ENCODE measurements at places on chromosomes 6 and 20.

DNA sequence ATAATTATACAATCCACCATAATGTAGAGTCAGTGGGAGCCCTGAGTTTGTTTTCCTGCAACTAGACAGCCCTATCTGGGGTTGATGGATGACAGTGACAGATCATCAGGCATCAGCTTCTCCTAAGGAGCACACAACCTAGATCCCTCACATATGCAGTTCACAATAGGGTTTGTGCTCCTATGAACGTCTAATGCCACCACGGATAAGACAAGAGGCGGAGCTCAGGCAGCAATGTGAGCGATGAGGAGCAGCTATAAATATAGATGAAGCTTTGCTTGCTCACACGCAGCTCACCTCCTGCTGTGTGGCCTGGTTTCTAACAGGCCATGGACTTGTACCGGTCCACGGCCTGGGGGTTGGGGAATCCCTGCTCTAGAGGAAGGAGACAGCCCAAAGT, 25.9 kb downstream of the EDEM2 start:
- no peak for DNase-seq

- DNase-seq, result no peak
Observed at GRCh38 chr20:62518911-62519310, 43.1 kb upstream of the GATA5 start.

DNA sequence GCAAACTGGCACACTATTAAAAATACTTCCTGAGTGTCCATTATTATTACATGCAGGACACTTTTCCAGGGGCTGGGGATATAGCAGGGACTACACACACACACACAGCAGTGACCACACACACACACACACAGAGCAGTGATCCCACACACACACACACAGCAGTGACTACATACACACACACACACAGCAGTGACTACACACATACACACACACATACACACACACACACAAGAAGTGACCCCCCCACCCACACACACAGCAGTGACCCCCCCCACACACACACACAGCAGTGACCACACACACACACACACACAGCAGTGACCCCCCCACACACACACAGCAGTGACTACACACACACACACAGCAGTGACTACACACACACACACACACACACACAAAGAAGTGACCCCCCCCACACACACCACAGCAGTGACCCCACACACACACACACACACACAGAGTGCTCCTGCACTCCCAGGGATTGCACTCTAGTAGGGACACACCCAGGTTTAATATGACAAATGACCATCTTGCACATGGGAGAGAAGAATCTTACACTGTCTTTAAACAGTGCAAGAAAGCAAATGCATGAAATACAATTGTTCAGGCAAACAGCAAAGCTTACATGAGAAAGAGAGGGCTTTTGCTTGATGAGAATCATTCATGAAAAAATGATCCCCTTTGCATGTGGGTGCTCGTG, 115.5 kb downstream of the IRF4 start:
- DNase-seq, result no peak

- no peak for DNase-seq
Observed at GRCh38 chr6:77228279-77228678, 235.0 kb downstream of the HTR1B start.

DNA sequence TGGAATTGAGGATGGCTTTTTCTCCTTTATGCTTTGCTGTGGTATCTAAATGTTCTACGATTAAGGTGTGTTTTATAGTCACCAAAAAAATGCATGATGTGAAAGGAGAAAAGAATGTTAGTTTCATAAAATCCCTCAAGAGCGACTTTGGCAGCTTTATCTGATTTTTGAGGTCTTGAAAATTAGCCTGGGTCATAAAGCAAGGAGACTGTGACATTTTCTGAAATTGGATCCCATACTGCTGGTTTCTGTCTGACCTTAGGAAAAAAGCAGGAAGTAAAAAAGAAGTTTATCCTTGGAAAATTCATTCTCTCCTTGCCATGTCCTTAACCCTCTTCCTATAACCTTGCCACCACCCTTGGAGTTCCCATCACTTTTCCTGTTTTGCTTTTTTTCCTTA, 525.3 kb downstream of the CD83 start:
- no peak for DNase-seq

GRCh38 chr20:20362774-20363433, 5.0 kb upstream of the INSM1 start:
- DNase-seq, result no peak

DNA sequence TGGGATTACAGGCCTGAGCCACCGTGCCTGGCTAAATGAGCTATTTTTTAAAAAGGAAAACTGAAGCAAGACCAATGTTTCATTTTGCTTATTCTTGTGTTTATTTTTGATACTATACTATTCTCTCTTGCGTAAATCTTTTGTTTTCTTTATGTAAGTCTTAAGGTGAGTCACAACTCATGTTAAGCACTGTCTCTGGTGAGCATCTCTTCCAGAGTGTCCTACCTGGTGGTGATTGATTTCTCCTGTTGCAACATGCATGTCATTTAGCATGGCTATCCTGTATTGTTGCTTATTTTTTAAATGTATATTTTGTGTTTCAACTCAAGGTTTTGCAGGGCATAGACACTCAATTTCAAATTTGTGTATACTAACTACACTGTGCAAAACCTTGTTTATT, 336.0 kb downstream of the RFPL4B start:
- DNase-seq, result no peak

DNA sequence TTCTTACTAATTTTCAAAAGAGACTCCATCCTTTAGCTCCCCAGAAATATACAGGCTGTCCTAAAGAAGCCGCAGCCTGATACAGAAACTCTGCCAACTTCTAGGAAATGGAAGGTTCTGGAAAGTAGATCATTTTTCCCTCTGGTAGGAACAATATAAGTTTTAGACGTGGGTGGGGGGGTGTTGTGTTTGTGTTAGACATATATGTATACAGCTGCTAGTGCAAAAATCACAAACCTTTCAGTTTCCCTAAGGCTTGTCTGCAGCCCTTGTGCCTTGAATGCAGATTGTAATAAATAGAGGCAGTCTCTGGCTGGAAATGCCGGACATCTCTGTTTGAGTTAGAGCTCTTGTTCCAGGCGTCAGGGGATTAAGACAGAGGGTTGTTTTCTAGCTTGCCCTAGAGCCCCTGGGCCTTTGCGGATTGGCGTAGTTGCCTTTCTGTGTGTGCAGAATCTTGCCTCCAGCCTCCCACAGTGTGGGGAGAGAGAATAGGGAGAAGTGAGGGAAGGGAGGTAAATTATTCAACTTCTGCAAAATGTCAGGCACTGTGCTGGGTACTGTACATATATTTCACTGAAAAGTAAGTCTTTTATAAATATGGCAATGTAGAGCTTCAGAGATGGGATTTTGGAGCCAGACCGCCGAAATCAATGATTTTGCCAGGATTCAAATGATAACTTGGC, 269.7 kb downstream of the PRL start:
- no peak for DNase-seq

DNA sequence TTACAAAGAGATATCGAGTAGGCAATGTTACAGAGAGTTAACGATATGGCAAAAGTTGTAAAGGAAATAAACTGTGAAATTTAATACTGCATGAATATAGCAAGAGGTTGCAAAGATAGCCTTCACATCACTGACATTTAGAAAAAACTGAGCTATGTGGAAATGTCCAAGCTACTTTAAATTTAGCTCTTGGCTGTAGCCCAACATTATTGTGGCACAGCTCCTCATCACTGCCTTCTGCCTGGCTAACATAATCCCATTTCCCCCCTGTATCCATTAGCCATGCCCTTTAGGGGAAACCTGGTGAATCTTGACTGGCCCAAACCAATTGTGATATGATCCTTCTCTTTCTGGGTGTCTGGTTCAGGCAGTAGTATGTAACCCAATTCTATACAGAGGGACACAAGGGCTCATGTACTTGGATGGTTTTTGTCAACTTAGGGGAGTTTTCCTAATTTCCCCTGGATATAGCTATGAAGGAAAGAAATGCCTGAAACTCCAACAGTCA, 115.4 kb downstream of the PFDN4 start:
- DNase-seq, result no peak

- DNase-seq, result peak; percentile 95
Observed at GRCh38 chr6:15962449-15962764, 166.5 kb upstream of the MYLIP start.

DNA sequence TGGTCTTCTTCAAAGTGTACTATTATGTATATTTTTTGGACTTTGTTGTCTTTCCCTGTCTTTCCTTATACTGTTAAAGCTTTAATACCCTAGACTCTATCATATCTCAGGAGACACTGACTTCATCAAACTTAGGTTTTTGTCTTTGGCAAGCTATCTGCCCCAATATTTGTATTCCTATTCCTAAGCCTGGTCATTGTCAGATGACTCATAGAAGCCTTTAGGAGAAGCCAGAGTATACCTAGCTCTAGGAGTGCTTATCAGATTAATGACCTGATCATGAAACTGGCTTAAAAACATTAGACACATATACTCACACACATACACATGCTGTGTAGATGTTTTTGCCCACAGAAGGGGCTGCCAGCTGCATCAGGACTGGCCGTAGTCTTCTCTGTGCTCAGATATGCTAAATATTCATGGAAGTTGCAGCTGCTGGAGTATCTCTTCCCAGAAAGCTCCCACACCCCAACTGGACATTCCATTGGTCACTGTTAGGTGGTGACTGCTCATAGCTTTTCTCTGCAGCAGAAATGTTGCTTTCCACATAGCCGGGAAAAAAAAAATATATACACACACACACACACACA, 102.0 kb downstream of the ANKS1A start:
- DNase-seq, result no peak

GRCh38 chr20:1844325-1845162, 50.7 kb upstream of the SIRPA start:
- no peak for DNase-seq

- DNase-seq, result no peak
Observed at GRCh38 chr6:44011350-44011920, 115.8 kb downstream of the MRPL14 start.

DNA sequence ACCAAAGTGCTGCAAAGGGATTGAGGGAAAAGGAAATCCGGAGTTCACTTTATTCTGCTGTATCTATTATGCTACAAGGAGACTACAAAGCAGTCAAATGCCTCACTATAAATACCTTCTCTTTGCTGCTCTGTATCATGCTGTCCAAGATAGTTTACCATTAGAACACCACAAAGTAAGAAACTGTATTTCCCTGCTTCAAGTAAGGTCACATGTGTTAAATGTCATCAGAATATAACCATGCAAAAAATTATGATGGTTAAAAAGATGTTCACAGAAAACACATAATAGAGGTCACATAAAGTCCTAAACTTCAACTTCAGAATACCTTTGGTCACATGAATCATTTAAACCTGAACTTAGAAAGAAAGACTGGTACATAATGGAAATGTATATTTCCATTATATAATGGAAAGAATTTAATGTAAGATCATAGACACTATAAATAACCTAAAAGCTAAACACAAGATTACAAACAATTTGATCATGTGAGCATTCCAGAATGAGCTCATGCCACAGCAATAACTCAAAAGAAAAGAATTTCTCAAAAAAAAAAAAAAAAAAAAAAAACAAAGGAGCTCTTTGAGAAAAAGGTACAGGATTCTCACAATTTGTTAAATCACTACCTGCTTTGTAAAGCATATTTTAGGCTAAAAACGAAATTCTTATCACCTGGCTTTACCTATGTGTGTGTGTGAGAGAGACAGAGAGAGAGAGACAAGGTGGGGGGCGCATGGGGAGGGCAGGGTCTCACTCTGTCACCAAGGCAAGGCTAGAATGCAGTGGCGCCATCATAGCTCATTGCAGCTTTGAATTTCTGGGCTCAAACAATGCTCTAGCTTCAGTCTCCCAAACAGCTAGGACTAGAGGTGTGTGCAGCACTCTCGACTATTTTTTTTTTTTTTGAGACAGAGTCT, 58.7 kb downstream of the KIF13A start:
- no peak for DNase-seq

- DNase-seq, result no peak
Observed at GRCh38 chr6:7723554-7723953, 2.3 kb upstream of the BMP6 start.

GRCh38 chr6:107061125-107062020, 33.4 kb downstream of the MTRES1 start:
- no peak for DNase-seq

DNA sequence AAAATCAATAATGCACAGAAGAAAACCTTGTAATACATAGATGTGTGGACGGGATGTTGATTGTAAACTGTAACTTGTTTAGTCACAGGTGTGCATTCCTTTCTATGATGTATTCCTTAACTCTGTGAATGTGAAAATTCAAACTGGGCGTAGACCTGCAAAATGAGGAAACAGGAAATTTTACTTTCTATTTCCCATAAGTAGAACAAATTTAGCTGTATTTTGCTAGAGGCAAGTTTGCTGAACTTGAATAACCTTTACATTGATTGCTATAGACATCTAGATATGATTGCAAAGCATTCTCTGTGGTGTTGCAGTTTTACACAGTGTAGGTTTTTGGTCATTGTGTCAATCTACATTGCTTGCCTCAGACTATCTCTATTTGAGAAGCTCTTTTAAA, 368.4 kb upstream of the MAN1A1 start:
- no peak for DNase-seq

- no peak for DNase-seq
Observed at GRCh38 chr6:13591205-13591921, 17.0 kb downstream of the SIRT5 start.

DNA sequence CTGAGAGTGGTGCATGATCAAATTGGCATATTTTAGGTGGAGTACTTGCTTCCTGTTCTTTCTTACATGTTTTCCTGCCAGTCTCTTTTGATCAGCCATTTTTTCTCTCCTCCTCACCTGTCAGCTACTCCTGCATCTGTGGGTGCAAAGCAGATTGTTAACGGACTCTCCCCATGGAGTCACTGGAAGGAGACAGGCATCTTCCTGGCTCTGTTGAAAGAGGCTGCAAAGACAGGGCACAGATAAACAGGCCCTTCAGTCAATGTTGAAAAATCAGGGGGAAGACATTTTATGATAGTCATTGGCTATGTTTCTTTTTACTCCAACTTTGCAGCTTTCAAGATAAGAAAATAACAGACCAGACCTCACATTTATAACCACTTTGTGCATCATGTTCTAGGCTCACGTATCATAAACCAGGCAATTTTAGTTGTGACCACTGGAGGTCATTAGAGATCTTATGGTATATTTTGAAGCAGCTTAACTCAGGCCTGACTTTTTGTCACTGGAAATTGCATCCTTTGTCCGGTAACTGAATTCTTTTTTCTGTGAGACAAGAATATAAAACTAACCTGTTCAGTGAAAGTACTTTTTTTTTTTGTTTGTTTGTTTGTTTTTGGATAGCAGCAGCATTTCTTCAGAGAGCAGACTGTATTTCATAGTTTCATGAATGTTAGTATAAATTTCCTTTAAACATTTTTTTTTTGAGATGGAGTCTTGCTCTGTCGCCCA, 20.1 kb downstream of the ECT2L start:
- DNase-seq, result peak; percentile 60

DNA sequence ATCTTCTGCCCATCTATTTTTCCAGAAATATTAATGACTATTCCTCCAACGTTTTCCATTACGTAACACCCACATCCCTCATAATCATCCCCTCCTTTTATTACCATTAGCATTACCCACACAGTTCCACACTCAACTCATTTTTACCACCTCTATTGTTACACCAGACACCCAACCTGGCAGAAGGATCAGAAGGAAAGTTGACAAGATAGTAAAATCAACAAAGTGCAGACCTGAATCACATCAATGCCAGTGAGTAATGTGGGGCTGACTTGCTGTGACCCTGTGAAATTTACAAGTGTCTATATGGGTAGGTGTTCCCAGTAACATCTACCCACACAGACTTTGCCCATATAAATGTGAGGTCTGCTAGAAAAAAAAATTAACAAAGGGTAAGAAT, 568.2 kb downstream of the MAFB start:
- no peak for DNase-seq

- no peak for DNase-seq
Observed at GRCh38 chr20:57380081-57380750, 11.0 kb upstream of the RBM38 start.
